ENCODE measurements at places on chromosomes 11 and 22.

GRCh38 chr11:78666675-78667160 is 92.1 kb upstream of the NARS2 start:
- DNase-seq: peak; percentile 21

DNA sequence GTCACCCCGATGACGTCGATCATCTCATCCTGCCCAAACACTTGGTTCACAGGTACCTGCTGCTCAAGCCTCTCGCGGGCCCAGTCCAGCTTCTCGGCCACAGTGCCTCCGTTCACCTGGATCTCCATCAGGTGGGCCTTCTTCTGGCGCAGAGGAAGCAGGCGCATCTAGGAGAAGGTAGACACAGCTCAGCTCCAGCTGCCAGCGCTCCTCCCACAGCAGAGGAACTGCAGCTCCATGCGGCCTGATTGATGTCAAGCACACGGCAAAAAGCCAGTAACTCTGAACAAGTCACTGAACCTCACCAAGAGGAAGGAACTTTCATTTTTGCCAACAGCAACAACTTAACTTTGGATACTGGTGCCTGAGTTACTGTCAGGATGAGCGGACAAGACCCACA is 4.0 kb downstream of the RPL3 start:
- no peak for DNase-seq

DNA sequence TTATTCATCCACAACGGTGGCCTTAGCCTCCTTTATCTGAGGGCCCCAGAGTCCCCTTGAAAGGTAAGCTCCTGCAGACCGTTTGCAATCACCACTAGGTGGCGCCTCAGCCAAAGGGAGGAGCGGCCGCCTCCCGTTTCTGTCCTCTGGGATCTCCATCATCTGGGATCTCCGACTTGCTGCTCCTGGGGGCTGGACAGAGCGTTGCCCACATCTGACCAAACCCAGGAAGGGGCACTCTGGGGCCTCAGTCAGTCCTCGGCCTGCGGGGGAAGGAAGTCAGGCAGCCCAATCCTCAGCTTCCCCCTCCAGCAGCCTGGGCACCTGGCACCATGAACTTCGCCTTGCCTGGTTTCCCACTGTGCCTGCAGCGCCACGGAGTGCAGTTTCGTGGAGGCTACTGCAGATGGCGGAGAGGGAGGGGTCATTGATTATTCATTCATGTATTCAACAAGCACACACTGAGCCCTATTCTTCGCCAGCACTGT is 23.5 kb downstream of the TP53I11 start:
- DNase-seq: peak; percentile 61

GRCh38 chr22:42637555-42637954 is 2.8 kb downstream of the ATP5MGL start:
- DNase-seq: no peak

DNA sequence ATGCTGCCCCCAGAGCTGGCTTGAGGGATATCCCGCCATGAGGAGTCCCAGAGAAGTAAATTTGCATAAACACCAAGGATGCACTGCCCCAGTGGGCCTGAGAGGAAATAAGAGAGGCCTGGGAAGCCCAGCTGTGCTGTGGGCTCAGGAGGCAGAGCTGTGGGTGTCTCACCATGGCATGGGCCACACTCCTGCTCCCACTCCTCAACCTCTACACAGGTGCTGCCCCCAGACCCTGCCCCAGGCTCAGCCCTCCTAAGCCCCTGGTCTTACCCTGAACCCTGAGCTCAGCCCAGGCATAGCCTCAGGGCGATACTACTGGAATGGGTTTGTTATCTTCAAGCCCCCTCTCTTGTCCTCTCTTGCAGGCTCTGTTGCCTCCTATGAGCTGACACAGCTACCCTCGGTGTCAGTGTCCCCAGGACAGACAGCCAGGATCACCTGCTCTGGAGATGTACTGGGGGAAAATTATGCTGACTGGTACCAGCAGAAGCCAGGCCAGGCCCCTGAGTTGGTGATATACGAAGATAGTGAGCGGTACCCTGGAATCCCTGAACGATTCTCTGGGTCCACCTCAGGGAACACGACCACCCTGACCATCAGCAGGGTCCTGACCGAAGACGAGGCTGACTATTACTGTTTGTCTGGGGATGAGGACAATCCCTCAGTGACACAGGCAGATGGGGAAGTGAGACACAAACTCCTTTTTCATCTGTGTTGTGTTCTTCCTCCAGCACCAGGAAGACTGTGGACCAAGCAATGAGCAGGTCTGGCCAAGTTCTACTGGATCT is 59.9 kb downstream of the GGTLC2 start:
- no peak for DNase-seq

DNA sequence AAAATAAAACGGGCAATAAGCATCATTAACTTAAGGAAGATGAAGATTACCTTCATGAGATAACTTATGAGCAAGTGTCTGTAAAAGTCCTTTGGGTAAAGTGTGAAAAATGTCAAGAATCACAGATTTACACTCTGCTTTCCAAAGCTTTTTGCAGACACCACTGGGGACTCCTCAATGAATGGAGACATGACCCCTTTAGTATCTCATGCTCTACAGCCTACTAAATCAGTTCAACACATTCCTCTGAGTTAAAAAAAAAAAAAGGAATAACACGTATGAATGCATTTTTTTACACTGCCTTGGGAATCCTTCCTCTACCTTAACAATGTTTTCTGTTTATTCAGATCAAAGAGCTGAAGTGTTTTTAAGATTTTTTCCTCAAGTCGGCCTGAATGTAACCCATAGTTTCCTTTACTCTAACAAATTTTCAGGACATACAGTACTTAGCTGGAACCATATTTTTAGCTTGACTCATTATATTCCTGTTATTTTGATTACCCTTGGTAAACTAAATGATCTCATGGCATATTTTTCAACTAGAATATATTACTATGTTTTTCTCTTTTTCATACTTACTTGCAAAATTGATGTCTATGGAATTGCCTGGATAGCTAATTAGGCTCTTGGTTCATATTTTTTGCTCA is 25.9 kb upstream of the RAB30 start:
- peak; percentile 32 for DNase-seq

- DNase-seq: no peak
These were observed 1.9 kb downstream of the USP47 start for GRCh38 chr11:11843642-11844041.

DNA sequence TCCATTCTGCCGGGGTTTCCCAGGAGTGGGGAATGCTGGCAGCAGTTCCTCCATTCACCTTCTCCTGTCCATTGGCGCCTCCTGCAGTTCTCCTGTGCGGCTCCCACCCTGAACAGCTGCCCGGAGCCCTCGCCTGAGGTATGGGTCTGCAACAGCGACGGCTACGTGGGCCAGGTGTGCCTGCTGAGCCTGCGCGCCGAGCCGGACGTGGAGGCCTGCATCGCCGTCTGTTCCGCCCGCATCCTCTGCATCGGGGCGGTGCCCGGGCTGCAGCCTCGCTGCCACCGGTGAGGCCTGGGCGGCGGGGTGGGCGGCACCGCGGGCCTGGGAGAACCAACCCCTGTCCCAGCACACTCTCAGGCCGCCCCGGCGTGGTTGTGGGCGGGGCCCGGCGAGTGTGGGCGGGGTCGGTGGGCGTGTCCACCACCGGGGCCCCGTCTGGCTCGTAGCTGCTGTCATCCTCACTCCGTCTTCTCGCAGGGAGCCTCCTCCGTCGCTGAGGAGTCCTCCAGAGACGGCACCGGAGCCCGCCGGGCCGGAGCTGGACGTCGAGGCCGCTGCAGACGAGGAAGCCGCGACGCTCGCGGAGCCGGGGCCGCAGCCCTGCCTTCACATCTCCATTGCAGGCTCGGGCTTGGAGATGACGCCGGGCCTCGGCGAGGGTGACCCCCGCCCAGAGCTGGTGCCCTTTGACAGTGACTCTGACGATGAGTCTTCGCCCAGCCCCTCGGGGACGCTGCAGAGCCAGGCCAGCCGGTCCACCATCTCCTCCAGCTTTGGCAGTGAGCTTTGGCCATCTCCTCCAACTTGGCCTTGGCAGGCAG is 14.0 kb upstream of the RELT start:
- DNase-seq: no peak

DNA sequence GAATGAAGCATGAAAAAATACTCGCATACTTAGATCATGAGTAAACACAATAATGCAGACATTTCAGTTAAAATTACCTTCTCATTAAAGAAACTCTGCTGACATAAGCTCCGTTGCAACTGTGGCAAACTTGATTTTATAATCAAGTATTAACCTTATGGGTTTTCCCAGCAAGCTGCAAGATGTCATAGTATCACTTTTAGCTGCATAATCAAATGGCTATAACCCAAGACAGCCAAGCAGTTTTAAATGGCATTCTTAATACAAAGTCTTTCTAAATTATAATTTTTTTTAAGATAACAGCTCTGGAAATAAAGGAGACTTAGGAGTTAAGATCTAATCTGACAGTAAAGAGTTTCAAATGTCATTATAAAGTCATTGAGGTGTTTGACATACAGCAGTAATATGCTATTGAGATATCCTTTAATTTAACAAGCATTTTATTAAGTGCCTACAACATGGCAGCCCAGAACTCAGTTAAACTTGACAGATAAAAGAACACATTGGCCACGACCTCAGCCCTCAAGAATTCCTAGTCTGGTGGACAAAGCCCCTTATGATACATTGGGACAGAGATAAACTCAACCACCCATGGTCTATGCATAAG is 163.1 kb upstream of the FAT3 start:
- DNase-seq: no peak

DNA sequence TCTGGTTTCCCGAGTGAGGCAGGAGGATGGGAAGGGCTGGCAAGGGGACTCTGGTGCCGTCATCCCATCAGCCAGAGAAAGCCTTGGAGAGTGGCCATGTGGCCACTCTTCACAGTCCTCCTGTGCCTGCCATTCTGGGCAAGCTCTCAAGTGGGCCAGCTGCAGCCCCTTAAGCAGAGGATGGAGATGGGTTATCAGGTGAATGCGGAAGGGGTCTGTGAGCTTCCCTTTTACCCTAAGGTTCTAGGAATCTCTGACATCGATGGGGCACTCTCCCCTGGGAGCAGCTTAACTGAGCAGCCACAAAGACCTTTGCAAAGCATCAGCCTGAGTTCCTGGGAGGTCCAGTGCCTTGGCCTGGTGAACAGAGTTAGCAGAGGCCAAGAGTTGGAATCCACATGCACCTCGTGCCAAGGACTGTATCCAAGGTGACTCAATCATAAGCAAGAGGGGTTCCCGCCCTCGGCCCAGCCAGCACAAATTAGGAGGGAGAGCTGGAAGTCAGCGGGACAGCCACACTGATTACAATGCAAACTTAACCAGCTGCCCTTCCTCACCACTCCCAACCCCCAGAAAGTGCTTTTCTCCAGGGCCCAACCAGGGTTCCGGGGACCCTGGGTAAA is 193.6 kb downstream of the BUD13 start:
- no peak for DNase-seq

DNA sequence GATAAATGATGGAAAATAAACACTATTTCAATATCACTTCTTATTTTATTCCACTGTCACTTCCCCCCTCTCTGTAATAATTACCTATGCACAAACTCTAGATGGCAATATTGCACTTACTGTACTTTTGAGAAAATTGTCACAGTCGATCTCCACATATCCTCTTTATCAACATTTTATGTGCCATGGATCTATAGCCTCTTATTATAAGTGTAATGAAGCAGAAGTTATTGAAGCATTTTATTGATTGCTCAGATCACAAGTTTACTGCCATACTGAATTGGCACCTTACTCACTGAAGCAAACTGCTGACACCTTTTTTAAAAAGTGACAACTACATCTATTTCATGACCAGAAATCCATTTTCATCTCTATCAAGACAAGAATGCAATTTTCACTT is 133.4 kb downstream of the DCDC1 start:
- DNase-seq: peak; percentile 2

- peak; percentile 67 for DNase-seq
These were observed 11.7 kb downstream of the MIAT start for GRCh38 chr22:26669060-26669481.

DNA sequence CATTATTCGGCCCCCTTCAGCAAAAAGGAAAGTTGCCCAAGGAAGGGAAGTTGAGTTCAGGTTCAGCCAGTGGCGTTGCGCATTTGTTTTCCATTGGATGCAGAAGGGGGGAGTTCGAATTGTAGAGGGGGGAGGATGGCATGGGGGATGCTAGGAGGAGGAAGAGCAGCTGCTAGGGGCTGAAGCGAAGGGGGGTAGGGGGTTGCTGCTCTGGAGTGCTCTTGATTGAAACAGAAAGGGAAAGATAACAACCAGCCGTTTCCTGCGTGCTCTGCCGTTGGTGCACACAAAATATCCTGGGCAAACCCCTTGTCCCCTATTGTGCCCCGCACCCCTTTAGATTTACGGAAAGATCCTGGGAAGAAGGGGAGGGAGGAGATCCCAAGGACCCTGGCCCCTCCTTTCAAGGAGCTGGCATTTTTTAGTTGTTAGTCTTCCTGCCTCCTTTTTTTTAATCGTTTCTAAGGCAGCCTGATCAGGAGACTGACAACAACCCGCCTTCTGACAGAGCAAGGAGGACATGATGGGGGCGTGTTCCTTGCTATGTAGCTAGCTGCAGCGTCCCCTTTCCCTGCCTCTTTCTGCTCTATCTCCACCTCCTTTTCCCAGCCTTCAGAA is 2.1 kb downstream of the KMT2A start:
- peak; percentile 80 for DNase-seq

GRCh38 chr11:92890846-92891245 is 78.6 kb upstream of the MTNR1B start:
- DNase-seq: no peak

- no peak for DNase-seq
These were observed 119.2 kb downstream of the DSCAML1 start for GRCh38 chr11:117677729-117678310.

DNA sequence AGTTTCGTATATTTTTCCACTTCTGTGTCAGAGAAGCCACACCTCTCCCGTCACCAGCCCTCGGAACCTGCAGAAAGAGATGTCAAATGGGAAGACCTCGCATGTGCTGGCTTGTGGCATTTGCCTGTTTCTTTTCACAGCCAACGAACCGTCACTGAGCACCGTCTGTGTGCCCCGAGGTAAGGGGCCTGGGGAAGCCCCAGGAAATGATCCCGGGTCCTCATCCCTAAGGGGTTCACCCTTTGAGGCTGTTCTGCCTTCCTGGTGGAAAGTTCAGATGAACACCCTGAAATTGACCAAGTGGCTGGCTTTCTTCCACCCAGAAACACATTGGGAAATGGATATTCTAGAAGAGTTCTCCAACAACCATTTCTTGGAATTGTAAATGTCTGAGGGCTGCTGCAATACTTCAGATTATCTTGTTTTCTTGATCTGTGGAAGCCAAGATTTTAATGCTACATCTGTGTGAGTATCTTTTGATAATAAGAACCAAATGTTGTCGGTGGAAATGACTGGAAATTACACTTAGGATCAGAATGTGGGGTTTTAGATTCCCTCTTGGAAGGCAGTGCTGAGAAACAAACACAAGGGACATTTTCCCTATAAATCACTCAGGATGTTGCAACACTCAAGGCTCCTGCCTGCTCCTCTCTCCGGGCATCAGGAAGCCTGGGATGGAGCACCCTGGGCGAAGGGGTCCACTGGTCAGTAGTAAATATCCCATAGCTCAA is 37.6 kb downstream of the RIBC2 start:
- peak; percentile 88 for DNase-seq
